ENCODE measurements at places on chromosomes 6 and 20. TPM values are rescaled to one million over a fixed set of nuclear protein-coding genes. Genes with fewer than 3 reads are reported as not detected.
A peak's percentile ranks its signal among the peaks of the same experiment; 100 is the strongest.

The BPIFB4 gene
- total RNA-seq: 2.1 TPM

The KDM1B gene
- 14.9 TPM for total RNA-seq

The SOX18 gene
- total RNA-seq: 149 TPM

The TIAM2 gene
- total RNA-seq: 21.1 TPM

The ZNF311 gene
- total RNA-seq: 1.6 TPM

The CDSN gene
- total RNA-seq: not detected

DNA sequence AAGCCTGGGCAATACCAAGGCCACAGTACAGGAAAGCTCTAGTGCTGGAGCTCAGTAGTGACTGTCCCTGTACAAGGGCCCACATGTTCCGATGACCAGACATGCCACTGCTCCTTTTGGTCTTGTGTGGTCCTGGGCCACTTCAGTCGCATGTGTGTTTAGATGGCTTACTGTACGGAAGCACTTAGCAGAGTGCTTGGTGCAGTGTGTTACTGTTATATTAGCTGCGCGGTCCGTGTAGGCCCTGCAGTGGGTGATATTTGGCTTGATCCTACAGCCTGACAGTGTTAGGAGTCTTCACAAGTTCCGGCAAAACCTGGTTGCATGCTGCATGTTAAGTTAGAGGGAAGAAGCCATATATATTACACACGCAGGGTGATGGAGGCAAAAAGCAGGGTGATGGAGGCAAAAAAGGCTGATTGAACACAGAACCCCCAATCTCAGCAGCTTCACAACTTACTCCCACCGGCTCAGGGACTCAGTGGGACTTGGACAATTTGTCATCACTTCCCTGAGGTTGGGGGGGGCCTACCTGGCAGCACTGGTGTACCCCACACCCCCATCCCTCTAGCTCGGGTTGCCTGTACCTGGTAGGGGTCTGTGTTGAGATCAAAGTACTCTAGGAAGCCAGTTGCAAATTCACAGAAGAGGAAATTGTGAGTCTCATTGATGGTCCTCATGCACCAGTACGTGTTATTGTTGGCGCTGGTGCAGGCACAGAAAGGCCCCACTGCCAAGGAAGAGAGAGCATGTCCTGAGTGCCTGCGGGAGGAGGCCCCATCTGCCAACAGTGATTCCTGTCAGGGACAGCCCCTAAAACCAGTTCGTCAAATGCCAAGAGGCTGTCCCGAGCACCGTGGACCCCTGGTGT lies 122.6 kb downstream of the SULF2 start:
- peaks cover 17% of the 10 kb centered on the region for H3K4me1 ChIP-seq
- no peak overlapping the region for H3K4me3 ChIP-seq

GRCh38 chr20:20903773-20904500 lies 191.5 kb upstream of the RALGAPA2 start:
- no peak overlapping the region for H3K27ac ChIP-seq
- no peak for DNase-seq

DNA sequence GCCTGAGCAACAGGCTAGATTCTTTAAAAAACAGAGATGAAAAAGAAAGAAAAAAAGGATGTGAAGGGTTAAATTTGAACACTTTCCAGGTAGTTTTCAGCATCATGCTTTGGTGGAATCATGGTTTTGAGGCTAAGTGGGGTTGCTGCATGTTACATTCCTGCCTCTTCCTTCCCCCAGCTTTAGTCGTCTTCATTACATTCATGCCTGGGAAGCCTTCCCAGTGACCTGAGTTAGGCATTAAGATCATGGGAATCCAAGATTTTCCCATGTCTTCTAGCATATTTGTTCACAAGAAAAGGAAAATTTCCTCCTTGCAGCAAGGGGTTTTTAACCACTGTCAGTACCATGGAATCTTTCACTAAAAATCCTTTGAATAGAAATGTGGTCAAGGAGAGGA lies 12.0 kb downstream of the TPX2 start:
- H3K4me3 ChIP-seq: no peak overlapping the region
- DNase-seq: no peak
- H3K4me1 ChIP-seq: no peaks in the 10 kb centered on the region
- no peak overlapping the region for H3K27ac ChIP-seq

GRCh38 chr6:132067286-132067685 lies 116.1 kb upstream of the CCN2 start:
- H3K27me3 ChIP-seq: no peaks in the 10 kb centered on the region
- no peak overlapping the region for H3K27ac ChIP-seq
- H3K4me1 ChIP-seq: peaks cover 8% of the 10 kb centered on the region
- no peak for DNase-seq
- H3K36me3 ChIP-seq: no peaks in the 10 kb centered on the region
- H3K4me3 ChIP-seq: no peak overlapping the region

- H3K36me3 ChIP-seq: no peaks in the 10 kb centered on the region
- H3K27ac ChIP-seq: no peak overlapping the region
- H3K27me3 ChIP-seq: no peaks in the 10 kb centered on the region
- no peak for DNase-seq
- H3K4me1 ChIP-seq: peaks cover 8% of the 10 kb centered on the region
- H3K4me3 ChIP-seq: no peak overlapping the region
Observed at GRCh38 chr6:10140824-10141223, 274.1 kb downstream of the TFAP2A start.

- H3K4me3 ChIP-seq: no peak overlapping the region
- peaks cover 4% of the 10 kb centered on the region for H3K4me1 ChIP-seq
- no peak for DNase-seq
- peaks cover 1% of the 10 kb centered on the region for H3K27me3 ChIP-seq
- H3K36me3 ChIP-seq: no peaks in the 10 kb centered on the region
Observed at GRCh38 chr6:71452697-71453370, 164.2 kb downstream of the OGFRL1 start.

GRCh38 chr6:109434456-109434855 lies 6.0 kb downstream of the PPIL6 start:
- no peak overlapping the region for H3K4me3 ChIP-seq
- peaks cover 2% of the 10 kb centered on the region for H3K27me3 ChIP-seq
- no peaks in the 10 kb centered on the region for H3K36me3 ChIP-seq

GRCh38 chr20:46512943-46513844 lies at the start of gene ZNF334:
Gene ZNF334, minus strand, starts transcription at chr20:46513559. Its CDS starts 1,457 bp downstream, at chr20:46512102.
- peak within 1 kb of the TSS; percentile 93 for H3K4me3 ChIP-seq
- peak within 1 kb of the TSS; percentile 86 for H3K27ac ChIP-seq
- peaks cover 29% of the 10 kb centered on the region for H3K36me3 ChIP-seq
- peaks cover 6% of the 10 kb centered on the region for H3K27me3 ChIP-seq
- DNase-seq: peak; percentile 63
- peaks cover 2% of the 10 kb centered on the region for H3K4me1 ChIP-seq

GRCh38 chr6:155419161-155419560 lies 36.5 kb downstream of the NOX3 start:
- no peaks in the 10 kb centered on the region for H3K36me3 ChIP-seq
- no peak for DNase-seq
- H3K4me1 ChIP-seq: peaks cover 14% of the 10 kb centered on the region
- H3K4me3 ChIP-seq: no peak overlapping the region
- no peak overlapping the region for H3K27ac ChIP-seq

GRCh38 chr20:45251884-45252560 lies 2.3 kb downstream of the SLPI start:
- H3K4me3 ChIP-seq: no peak overlapping the region
- no peak for DNase-seq
- H3K27me3 ChIP-seq: peaks cover 2% of the 10 kb centered on the region

GRCh38 chr6:144090384-144090783 lies 5.0 kb downstream of the SF3B5 start:
- peaks cover 9% of the 10 kb centered on the region for H3K27me3 ChIP-seq
- peaks cover 22% of the 10 kb centered on the region for H3K4me1 ChIP-seq
- peaks cover 6% of the 10 kb centered on the region for H3K36me3 ChIP-seq
- H3K4me3 ChIP-seq: no peak overlapping the region
- no peak overlapping the region for H3K27ac ChIP-seq
- no peak for DNase-seq

- H3K27me3 ChIP-seq: peaks cover 1% of the 10 kb centered on the region
- no peak overlapping the region for H3K27ac ChIP-seq
- H3K4me3 ChIP-seq: no peak overlapping the region
- no peaks in the 10 kb centered on the region for H3K4me1 ChIP-seq
Observed at GRCh38 chr6:125570526-125570925, 178.9 kb upstream of the HEY2 start.

DNA sequence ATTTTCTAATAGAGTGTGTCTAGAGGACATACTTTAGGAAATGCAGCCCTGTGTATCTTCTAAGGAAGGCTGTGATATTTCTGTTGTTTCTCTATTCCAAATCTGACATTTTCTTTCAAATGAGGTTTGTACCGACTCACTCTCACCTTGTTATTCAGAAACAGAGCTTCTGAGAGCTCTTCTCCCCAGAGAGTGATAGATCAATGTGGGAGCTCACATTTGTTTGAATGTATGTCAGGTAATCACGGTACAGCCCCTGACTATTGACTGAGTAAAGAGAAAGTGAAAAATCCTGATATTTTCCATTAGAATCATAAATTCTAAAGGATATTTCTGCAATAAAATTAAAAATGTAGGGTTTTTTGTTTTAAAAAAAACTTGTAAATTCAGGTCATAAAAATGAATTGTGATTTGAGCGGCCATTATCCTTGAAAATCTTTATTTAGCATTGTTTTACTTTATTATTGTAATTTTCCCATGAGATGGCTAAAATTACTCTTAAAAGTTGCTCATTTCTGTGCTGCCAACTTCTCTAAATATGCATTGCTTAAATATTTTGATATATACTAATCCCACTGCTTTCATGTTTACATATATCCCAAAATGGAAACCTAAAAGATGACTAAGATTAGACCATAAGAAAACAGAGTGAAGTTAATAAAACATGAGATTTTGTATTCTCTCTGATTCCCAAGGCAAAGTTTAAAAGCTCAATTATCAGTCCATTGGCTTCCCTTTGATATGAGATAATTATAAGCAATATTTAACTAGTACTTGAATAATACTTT lies 1226.8 kb upstream of the CITED2 start:
- no peak for DNase-seq
- H3K4me1 ChIP-seq: no peaks in the 10 kb centered on the region
- no peak overlapping the region for H3K27ac ChIP-seq
- no peaks in the 10 kb centered on the region for H3K36me3 ChIP-seq

DNA sequence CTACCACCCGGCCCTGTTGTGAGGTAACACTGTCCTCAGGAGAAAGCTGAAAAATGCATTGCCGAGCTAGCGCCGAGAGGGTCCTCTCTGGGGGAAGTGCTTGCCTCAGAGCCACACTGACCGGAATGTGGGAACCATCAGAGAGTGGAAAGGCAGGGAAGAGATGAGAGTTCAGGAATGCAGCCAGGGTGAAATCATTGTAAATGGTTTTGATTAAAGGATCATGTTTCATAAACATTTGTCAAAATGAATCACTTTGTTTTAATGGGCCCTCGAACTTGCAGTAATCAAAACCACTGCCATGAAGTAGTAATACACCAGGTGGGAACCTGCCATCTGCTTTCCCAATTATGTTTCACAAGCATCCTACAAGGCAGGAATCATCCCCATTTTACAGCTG lies 16.9 kb upstream of the IL17F start:
- H3K4me1 ChIP-seq: no peaks in the 10 kb centered on the region
- no peak for DNase-seq
- H3K27ac ChIP-seq: no peak overlapping the region

GRCh38 chr6:152642578-152643375 lies 5.6 kb upstream of the SYNE1 start:
- H3K4me3 ChIP-seq: no peak overlapping the region
- H3K4me1 ChIP-seq: peaks cover 2% of the 10 kb centered on the region
- H3K27ac ChIP-seq: no peak overlapping the region
- no peaks in the 10 kb centered on the region for H3K36me3 ChIP-seq
- DNase-seq: peak; percentile 63

DNA sequence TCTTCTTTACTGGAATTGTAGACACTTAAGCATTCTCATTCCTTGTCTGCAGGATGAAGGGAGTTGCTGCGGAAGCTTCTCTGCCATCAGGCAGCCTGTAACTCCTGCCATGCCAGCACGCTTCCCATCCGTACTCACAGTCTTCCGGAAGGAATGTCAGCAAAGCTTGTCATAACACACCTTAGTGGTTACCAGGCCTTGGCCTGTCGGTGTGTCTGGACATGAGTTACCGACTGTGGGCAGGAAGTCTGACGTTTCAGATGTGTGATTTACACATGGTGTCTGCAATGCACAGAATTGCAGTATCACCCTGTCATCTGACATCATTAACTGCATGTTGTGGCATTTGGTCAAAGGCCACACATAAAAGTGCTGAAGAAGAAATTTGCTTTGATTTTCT lies 102.2 kb downstream of the SLC24A3 start:
- H3K27ac ChIP-seq: no peak overlapping the region
- peaks cover 7% of the 10 kb centered on the region for H3K27me3 ChIP-seq
- H3K36me3 ChIP-seq: no peaks in the 10 kb centered on the region
- no peak overlapping the region for H3K4me3 ChIP-seq
- DNase-seq: no peak
- peaks cover 13% of the 10 kb centered on the region for H3K4me1 ChIP-seq

DNA sequence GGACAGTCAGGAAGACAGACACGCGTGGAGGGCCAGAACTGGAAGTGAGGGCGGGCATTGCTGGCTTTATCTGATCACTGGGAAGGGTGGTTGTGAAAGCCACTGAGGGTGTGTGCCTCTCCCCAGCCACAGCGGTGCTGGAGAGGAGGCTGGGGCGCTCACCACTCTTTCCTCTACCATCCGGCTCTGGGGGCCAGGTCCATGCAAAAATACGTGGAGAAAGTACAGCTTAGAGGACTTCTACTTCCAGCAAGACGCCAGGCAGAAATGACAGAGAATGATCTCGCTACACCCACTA lies 148.8 kb upstream of the RPS6KA2 start:
- no peak for DNase-seq
- no peak overlapping the region for H3K27ac ChIP-seq
- no peaks in the 10 kb centered on the region for H3K27me3 ChIP-seq
- peaks cover 4% of the 10 kb centered on the region for H3K4me1 ChIP-seq
- H3K36me3 ChIP-seq: peaks cover 5% of the 10 kb centered on the region

GRCh38 chr6:12748411-12748810 lies 31.8 kb downstream of the PHACTR1 start:
- H3K4me3 ChIP-seq: peak overlapping the region; percentile 89
- DNase-seq: no peak
- no peak overlapping the region for H3K27ac ChIP-seq
- H3K4me1 ChIP-seq: peaks cover 6% of the 10 kb centered on the region
- H3K36me3 ChIP-seq: no peaks in the 10 kb centered on the region

- H3K27ac ChIP-seq: no peak overlapping the region
- no peaks in the 10 kb centered on the region for H3K27me3 ChIP-seq
- no peak for DNase-seq
- no peaks in the 10 kb centered on the region for H3K4me1 ChIP-seq
Observed at GRCh38 chr6:32092760-32093497, 16.2 kb downstream of the TNXB start.

DNA sequence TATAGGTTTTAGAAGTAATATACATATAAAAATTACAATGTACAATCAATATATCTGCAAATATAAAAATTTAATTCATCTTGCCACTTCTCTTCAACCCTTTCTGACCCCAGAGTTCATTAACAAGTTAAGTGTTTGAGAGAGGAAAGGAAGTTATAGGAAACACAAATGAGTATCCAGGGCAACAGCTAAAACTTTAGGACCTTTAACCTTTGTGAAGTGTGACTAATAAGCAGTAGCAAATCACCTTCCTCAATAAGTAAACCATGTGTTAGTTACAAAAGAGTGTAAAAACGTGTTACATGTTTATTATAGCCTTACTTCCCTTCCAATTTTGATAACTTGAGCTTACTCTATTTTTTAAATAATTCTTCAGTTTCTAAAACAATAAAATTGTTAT lies 73.4 kb upstream of the SIM1 start:
- no peak overlapping the region for H3K4me3 ChIP-seq
- H3K27ac ChIP-seq: no peak overlapping the region
- H3K36me3 ChIP-seq: no peaks in the 10 kb centered on the region
- no peaks in the 10 kb centered on the region for H3K27me3 ChIP-seq
- DNase-seq: no peak

All from endothelial cell (in vitro differentiated cells).